ENCODE measurements at places on chromosomes 5 and 9. TPM values are rescaled to one million over a fixed set of nuclear protein-coding genes. Genes with fewer than 3 reads are reported as not detected.

- H3K4me1 ChIP-seq: no peaks in the 10 kb centered on the region
These were observed 370.2 kb upstream of the BRINP1 start for GRCh38 chr9:119739476-119739875.

DNA sequence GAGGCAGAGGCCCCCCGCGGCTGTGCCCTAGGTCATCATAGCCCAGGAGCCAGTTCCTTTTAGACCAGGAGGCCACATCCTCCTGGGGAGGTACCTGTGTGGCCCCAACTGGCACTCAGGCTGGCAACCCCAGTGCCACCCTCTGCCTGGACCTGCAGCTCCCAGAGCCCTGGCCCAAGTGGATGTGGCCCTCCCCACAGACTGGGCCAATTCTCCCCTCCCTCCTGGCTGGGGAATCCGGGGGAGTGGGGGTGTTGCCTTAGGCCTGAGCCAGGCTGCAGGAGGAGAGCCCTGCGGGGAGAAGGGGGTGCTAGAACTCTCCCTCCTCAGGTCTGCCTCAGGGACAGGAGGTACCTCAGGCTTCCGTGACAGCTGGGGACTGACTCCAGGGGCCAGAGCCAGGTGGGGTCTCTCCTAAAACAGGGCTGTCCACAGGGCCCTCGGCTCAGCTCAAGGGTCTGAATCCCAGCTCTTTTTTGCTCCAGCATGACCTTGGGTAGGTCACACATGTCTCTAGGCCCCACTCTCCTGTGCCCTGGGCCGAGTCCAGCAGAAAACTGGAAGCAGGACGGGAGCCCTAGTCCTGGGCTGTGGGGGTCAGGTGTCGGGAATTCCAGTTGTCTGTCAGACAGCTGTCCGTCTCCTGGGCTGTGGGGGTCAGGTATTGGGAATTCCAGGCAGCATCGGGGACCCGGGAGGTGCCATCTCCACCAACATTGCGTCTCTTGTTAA is 9.6 kb downstream of the DNLZ start:
- no peaks in the 10 kb centered on the region for H3K36me3 ChIP-seq
- H3K4me1 ChIP-seq: no peaks in the 10 kb centered on the region
- no peak for DNase-seq
- no peaks in the 10 kb centered on the region for H3K27me3 ChIP-seq
- no peak overlapping the region for H3K4me3 ChIP-seq
- H3K27ac ChIP-seq: no peak overlapping the region

CAMK2A gene
- total RNA-seq: not detected

CCL28 gene
- 14.6 TPM for total RNA-seq

- no peak overlapping the region for H3K4me3 ChIP-seq
- H3K27me3 ChIP-seq: no peaks in the 10 kb centered on the region
- H3K27ac ChIP-seq: peak overlapping the region; percentile 28
- peaks cover 91% of the 10 kb centered on the region for H3K4me1 ChIP-seq
- DNase-seq: peak; percentile 68
These were observed 293.4 kb upstream of the PTGER4 start for GRCh38 chr5:40386289-40386688.

- no peaks in the 10 kb centered on the region for H3K27me3 ChIP-seq
- no peak overlapping the region for H3K4me3 ChIP-seq
- no peak for DNase-seq
- peaks cover 18% of the 10 kb centered on the region for H3K4me1 ChIP-seq
These were observed 28.8 kb downstream of the SMARCA2 start for GRCh38 chr9:2043881-2044462.

DNA sequence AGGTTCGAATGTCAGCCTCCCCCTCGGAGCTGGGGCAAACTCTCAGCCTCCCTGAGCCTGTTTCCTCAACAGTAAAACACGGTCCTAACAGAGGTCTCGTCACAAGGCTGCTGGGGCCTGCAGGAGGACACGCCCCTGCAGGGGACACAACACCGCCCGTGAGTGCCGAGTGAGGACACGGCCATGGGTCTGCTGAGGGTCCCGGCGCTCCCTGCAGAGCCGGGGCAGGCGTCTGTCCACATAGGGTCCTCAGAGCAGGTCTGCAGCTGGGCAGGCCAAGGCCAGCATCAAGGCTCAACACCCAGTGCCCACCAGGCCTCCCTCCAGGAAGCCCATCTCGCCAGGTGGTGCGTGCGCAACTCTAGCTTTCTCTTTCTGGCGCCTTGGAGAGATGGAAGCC is 125.2 kb downstream of the VAV2 start:
- H3K36me3 ChIP-seq: no peaks in the 10 kb centered on the region
- DNase-seq: no peak
- H3K4me3 ChIP-seq: no peak overlapping the region
- no peak overlapping the region for H3K27ac ChIP-seq

PTPDC1 gene
- total RNA-seq: 5.5 TPM

GRCh38 chr5:123690821-123691220 is 178.8 kb downstream of the CSNK1G3 start:
- no peak for DNase-seq
- no peaks in the 10 kb centered on the region for H3K36me3 ChIP-seq
- H3K4me3 ChIP-seq: no peak overlapping the region
- H3K27me3 ChIP-seq: no peaks in the 10 kb centered on the region

GRCh38 chr9:36207546-36208012 is 16.9 kb downstream of the CLTA start:
- no peaks in the 10 kb centered on the region for H3K27me3 ChIP-seq
- H3K36me3 ChIP-seq: peaks cover 79% of the 10 kb centered on the region
- H3K4me3 ChIP-seq: no peak overlapping the region

- DNase-seq: no peak
- no peak overlapping the region for H3K4me3 ChIP-seq
- no peaks in the 10 kb centered on the region for H3K4me1 ChIP-seq
- no peaks in the 10 kb centered on the region for H3K36me3 ChIP-seq
These were observed 179.3 kb upstream of the MVB12B start for GRCh38 chr9:126147186-126147935.

DNA sequence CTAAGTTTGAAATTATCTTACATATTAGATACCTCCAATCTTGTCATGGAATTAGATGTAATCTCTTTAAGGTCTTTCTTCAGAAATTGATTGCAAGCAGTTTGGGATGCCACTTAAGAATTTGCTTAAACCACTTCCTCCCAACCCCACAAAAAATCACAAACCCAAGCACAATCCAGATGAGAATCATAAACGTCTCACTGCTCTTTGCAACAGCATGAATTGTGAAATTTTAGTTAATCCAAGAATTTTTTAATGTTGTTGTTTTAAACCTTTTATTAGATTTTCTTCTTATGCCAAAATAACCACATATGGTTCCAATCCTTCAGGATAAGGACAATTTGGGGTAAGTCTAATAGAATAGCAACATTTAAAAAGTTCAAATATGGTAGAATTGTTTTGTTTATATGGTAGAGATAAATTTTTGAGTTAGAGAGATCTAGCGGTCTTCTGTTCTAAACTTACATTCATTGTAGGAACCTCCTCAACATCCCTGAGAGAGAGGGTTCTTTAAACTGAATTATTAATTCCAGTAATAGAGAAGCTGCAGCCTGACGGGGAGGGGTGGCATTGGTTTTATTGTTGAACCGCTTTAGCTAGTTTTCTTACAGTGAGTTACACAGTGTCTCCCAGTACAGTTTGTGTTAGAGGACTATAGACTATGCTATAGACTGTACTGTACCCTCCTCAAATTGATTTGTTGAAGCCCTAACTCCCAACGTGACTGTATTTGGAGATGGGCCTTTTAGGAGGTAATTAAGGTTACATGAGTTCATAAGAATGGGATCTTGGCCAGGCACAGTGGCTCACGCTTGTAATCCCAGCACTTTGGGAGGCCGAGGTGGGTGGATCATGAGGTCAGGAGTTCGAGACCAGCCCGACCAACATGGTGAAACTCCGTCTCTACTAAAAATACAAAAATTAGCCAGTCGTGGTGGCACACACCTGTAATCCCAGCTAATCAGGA is 24.8 kb upstream of the IL6ST start:
- no peaks in the 10 kb centered on the region for H3K36me3 ChIP-seq
- no peaks in the 10 kb centered on the region for H3K27me3 ChIP-seq
- no peak overlapping the region for H3K27ac ChIP-seq
- peaks cover 20% of the 10 kb centered on the region for H3K4me1 ChIP-seq

- no peak overlapping the region for H3K4me3 ChIP-seq
- DNase-seq: no peak
- no peaks in the 10 kb centered on the region for H3K4me1 ChIP-seq
- H3K27me3 ChIP-seq: no peaks in the 10 kb centered on the region
- no peak overlapping the region for H3K27ac ChIP-seq
These were observed 57.7 kb downstream of the PDE6A start for GRCh38 chr5:149886692-149887470.

DNA sequence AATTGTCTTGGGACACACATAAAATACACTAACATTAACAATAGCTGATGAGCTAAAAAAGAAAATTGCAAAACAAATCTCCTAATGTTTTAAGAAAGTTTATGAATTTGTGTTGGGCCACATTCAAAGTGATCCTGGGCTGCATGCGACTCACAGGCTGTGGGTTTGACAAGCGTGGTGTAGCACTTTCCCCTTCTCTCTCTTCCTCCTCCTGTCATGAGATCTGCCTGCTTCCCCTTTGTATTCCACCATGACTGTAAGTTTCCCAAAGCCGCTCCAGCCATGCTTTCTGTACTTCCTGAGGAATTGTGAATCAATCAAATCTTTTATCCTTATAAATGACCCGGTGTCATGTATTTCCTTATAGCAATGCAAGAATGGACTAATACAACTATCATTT is 178.0 kb downstream of the TLR4 start:
- H3K4me3 ChIP-seq: no peak overlapping the region
- no peaks in the 10 kb centered on the region for H3K27me3 ChIP-seq
- H3K36me3 ChIP-seq: no peaks in the 10 kb centered on the region
- DNase-seq: no peak
- H3K4me1 ChIP-seq: no peaks in the 10 kb centered on the region
- H3K27ac ChIP-seq: no peak overlapping the region

GRCh38 chr9:134606951-134607731 is 34.5 kb upstream of the COL5A1 start:
- H3K27me3 ChIP-seq: no peaks in the 10 kb centered on the region
- no peak for DNase-seq
- no peaks in the 10 kb centered on the region for H3K36me3 ChIP-seq
- H3K4me1 ChIP-seq: no peaks in the 10 kb centered on the region

GRCh38 chr5:143183989-143184388 is 219.5 kb downstream of the NR3C1 start:
- no peaks in the 10 kb centered on the region for H3K27me3 ChIP-seq
- DNase-seq: no peak
- no peak overlapping the region for H3K27ac ChIP-seq
- H3K4me1 ChIP-seq: peaks cover 33% of the 10 kb centered on the region

GRCh38 chr5:45094876-45095440 is 286.2 kb downstream of the MRPS30 start:
- no peak for DNase-seq
- H3K4me3 ChIP-seq: no peak overlapping the region
- no peaks in the 10 kb centered on the region for H3K36me3 ChIP-seq

TAF11L10 gene
- total RNA-seq: not detected

DNA sequence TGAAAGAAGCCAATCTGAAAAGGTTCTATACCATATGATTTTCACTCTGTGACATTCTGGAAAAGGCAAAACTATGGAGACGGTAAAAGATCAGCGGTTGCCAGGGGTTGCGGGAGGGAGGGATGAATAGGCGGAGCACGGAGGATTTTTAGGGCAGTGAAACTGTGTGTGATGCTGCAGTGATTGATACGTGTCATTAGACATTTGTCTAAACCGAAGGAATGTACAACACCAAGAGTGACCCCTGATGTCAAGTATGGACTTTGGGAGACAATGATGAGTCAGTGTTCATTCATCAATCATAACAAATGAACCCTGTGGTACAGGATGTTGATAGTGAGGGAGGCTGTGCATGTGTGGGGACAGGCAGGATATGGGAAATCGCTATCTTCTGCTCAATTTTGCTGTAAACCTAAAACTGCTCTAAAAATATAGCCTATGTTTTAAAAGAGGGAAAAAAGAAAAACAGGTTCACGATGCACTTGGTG is 34.4 kb downstream of the ERGIC1 start:
- peaks cover 3% of the 10 kb centered on the region for H3K36me3 ChIP-seq
- no peak for DNase-seq
- H3K4me1 ChIP-seq: peaks cover 4% of the 10 kb centered on the region
- H3K27ac ChIP-seq: no peak overlapping the region
- no peak overlapping the region for H3K4me3 ChIP-seq

GRCh38 chr9:4005896-4006295 is 294.0 kb downstream of the GLIS3 start:
- no peak overlapping the region for H3K4me3 ChIP-seq
- DNase-seq: no peak
- H3K27me3 ChIP-seq: no peaks in the 10 kb centered on the region
- H3K36me3 ChIP-seq: no peaks in the 10 kb centered on the region
- no peak overlapping the region for H3K27ac ChIP-seq
- no peaks in the 10 kb centered on the region for H3K4me1 ChIP-seq

MPDZ gene
- not detected for total RNA-seq

DNA sequence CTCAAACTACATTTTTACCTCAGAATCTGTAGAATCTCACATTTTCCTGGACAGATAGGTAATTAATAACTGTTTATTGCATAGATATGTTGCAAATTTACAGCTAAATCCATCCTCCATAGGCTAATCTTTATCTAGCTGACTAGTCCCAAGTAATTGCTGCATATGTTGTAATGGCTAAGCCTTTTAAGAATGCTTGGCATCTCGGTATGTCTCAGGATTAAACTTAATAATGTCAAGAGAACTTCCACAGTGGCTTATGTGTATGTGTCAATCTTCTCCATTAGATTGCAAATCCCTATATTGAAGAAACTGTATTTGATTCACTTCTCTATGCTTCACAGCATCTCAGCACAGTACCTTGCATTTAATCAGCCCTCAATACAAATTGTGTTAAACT is 131.9 kb downstream of the PRDM9 start:
- H3K36me3 ChIP-seq: no peaks in the 10 kb centered on the region
- H3K4me3 ChIP-seq: no peak overlapping the region
- no peak overlapping the region for H3K27ac ChIP-seq
- H3K27me3 ChIP-seq: no peaks in the 10 kb centered on the region
- DNase-seq: no peak

- no peaks in the 10 kb centered on the region for H3K4me1 ChIP-seq
- no peak overlapping the region for H3K4me3 ChIP-seq
- no peaks in the 10 kb centered on the region for H3K27me3 ChIP-seq
- no peaks in the 10 kb centered on the region for H3K36me3 ChIP-seq
These were observed 68.1 kb downstream of the AOPEP start for GRCh38 chr9:94794476-94795167.

DNA sequence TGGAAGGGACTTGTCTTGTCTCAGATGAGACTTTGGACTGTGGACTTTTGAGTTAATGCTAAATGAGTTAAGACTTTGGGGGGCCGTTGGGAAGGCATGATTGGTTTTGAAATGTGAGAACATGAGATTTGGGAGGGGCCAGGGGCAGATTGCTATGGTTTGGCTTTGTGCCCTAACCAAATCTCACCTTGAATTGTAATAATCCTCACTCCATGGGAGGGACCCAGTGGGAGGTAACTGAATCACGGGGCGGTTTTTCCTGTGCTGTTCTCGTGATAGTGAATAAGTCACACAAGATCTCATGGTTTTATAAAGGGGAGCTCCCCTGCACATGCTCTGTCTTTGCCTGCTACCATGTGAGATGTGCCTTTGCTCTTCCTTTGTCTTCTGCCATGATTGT is 72.1 kb downstream of the RAI14 start:
- no peaks in the 10 kb centered on the region for H3K36me3 ChIP-seq
- no peak for DNase-seq
- no peak overlapping the region for H3K27ac ChIP-seq
- no peak overlapping the region for H3K4me3 ChIP-seq
- H3K4me1 ChIP-seq: no peaks in the 10 kb centered on the region
- H3K27me3 ChIP-seq: no peaks in the 10 kb centered on the region

- no peaks in the 10 kb centered on the region for H3K4me1 ChIP-seq
- DNase-seq: no peak
- H3K27me3 ChIP-seq: no peaks in the 10 kb centered on the region
- no peak overlapping the region for H3K27ac ChIP-seq
- no peaks in the 10 kb centered on the region for H3K36me3 ChIP-seq
- no peak overlapping the region for H3K4me3 ChIP-seq
These were observed 444.7 kb downstream of the TLE1 start for GRCh38 chr9:81244631-81245030.

IGFBPL1 gene
- total RNA-seq: not detected
